CD4-positive, alpha-beta T cell treated with Interleukin-17A for 4 hours (primary cell): ENCODE measurements at places on chromosomes 1 and 21.

- no peak for DNase-seq
Measured at GRCh38 chr1:85494904-85495266, 29.9 kb upstream of the DDAH1 start.

- DNase-seq: no peak
Measured at GRCh38 chr1:203840208-203840808, 21.1 kb upstream of the SNRPE start.

- peak; percentile 29 for DNase-seq
Measured at GRCh38 chr21:42189860-42190485, 29.0 kb upstream of the ABCG1 start.

DNA sequence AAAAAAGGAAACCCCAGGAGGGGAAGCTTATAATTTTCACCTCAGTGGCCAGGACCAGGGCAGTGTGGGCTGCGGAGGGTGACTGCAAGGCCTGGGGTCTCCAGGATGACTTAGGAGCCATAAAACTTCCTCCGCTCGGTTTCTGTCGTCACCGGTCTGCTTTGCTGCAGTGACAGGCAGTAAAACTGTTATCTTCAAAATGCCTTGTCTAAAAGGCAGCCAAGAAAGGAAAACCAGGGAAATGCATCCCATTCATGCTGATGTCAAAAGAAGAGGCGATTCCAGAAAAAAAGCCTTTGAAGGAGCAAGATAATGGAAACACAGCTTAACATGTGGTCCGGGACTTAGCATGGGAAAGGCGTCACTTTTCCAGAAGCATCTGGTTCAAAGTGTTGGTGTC lies 42.0 kb downstream of the COL6A1 start:
- DNase-seq: no peak
